ENCODE measurements at places on chromosomes 7 and 10. TPM values are rescaled to one million over a fixed set of nuclear protein-coding genes. Genes with fewer than 3 reads are reported as not detected.

DNA sequence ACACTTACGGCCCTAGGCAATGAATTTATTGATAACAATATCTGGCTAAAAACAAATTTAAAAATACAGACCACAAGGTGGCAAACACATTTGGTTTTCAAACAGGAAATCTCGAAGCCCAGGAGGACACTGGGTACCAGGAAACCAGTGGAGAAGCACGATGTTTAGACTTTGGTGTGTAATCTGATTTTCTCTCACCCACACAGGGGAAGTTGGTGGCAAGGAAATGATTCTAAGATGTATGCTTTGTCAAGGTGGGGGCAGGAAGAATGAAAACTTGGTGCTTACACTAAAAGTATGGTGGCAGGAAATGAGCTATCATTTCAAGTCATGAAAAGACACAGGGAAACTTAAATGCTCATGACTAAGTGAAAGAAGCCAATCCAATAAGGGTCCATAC is 113.2 kb upstream of the ANKRD1 start:
- no peak for DNase-seq

GRCh38 chr7:51315393-51316261 is 982 bp downstream of the COBL start:
- peak; percentile 16 for DNase-seq

GRCh38 chr7:128745706-128746105 is 6.5 kb downstream of the CALU start:
- no peak for DNase-seq

DNA sequence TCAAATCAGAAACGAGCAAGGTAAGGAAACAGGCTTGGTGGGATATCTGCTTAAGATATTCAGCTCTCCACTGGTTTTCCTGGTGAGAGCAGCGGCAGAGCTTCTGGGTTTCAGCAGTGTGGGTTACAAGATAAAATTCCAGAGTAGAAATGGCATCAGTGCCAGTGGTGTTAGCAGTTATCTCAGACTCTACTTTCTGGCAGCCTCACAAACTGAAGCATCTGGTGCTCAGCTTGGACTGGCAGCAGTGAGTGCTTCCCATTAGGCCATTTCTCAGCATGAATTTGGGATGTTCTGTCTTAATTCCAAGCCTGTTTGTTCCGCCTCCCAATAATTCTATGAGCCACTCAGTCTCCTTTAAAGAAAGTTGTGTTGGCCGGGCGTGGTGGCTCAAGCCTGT is 6.9 kb upstream of the GSTO2 start:
- no peak for DNase-seq

Gene STEAP4
- not detected for total RNA-seq

Gene OR2A7
- total RNA-seq = not detected

Gene AGR2
- 3.5 TPM for total RNA-seq

Gene NPSR1
- total RNA-seq = not detected

Gene EVX1
- total RNA-seq = not detected

All from Caki2 (cell line).